ENCODE measurements at places on chromosomes 12 and 14.

DNA sequence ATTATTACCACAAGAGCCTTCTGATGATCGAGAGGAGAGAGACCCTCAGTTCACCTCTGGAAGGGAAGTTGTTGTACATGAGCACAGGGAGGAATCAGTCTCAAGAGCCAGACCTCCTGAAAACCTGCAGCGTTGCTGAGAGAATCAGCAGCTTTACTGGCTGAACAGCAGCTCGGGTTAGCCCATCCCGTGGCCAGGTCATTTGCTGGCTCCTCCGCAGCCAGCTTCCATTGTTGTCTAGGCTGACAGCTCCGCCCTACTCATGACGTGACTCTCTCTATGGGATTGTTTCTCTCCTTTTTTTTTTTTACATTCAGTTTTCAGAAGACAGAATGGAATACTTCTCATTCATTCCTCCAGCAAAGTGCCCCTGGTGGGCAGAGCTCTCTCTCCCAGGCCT, 69.9 kb downstream of the TGFB3 start:
- DNase-seq = no peak

DNA sequence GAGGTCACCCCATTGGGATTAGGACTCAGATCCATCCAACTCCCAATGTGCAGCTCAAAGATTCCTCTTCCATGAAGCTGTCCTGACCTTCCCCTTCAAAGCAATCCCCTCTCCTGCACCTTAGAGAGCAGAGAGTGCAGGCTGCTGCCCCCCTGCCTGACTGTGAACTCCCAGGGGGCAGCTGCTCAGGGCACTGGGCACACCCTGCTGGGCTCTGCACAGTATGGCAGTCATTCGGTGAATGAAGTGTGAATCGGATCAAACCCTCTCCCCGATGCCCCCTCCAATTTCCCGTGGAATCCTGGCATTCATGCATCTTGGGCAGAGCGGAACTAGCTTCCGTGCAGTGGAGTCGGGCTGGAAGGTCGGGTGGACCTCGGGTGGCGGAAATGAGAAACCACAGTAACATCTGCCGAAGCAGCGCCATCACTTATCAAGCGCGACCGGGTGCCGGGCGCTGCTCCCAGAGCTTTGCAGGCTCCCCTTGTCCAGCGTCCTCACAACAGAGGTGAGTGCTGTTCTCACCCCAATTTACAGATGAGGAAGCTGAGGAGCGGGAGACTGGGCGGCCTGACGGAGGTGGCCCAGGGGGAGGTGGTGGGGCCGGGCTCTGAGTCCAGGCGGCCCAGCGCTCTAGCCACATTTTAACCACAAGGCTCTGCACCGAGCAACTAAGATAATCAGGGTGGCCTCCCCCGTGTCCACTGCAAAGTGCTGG, 14.7 kb downstream of the GALNT9 start:
- no peak for DNase-seq

- no peak for DNase-seq
These were observed 29.9 kb downstream of the G2E3 start for GRCh38 chr14:30588873-30589272.

GRCh38 chr14:43471595-43471994, 1035.5 kb downstream of the FSCB start:
- no peak for DNase-seq

DNA sequence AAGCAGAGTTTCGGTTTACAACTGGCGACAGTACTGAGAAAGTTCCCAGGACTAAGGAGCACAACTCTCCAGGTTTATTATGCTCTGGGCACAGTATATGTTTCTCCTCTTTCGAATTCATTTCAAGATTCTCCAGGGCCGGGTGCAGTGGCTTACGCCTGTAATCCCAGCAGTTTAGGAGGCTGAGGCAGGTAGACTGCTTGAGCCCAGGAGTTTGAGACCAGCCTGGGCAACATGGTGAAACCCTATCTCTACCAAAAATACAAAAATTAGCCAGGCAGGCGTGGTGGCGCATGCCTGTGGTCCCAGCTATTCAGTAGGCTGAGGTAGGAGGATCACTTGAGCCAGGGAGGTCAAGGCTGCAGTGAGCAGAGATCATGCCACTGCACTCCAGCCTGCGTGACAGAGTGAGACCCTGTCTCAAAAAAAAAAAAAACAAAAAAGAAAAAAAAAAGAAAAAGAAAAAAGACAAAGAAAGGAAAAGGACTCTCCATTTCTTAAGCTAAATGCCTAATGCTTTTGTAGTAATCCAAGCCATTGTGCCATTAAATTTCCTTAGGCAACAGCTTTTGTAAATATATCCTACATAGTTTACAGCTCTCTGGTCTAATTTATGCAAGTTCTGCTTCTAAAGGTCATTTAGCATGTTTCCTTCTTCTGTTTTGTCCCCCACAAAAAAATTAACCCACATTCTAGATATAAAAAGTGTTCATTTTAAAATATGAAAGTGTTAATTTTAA, 34.8 kb downstream of the ATL1 start:
- no peak for DNase-seq

GRCh38 chr12:32502693-32503502, 103.5 kb downstream of the FGD4 start:
- no peak for DNase-seq

GRCh38 chr14:91956616-91957015, 9.1 kb upstream of the FBLN5 start:
- no peak for DNase-seq

GRCh38 chr12:104534162-104534856, 77.6 kb downstream of the CHST11 start:
- DNase-seq = no peak

GRCh38 chr14:104239861-104240301, 101.5 kb downstream of the KIF26A start:
- DNase-seq = no peak

- DNase-seq = no peak
These were observed 2.4 kb upstream of the FLRT2 start for GRCh38 chr14:85527445-85528035.

DNA sequence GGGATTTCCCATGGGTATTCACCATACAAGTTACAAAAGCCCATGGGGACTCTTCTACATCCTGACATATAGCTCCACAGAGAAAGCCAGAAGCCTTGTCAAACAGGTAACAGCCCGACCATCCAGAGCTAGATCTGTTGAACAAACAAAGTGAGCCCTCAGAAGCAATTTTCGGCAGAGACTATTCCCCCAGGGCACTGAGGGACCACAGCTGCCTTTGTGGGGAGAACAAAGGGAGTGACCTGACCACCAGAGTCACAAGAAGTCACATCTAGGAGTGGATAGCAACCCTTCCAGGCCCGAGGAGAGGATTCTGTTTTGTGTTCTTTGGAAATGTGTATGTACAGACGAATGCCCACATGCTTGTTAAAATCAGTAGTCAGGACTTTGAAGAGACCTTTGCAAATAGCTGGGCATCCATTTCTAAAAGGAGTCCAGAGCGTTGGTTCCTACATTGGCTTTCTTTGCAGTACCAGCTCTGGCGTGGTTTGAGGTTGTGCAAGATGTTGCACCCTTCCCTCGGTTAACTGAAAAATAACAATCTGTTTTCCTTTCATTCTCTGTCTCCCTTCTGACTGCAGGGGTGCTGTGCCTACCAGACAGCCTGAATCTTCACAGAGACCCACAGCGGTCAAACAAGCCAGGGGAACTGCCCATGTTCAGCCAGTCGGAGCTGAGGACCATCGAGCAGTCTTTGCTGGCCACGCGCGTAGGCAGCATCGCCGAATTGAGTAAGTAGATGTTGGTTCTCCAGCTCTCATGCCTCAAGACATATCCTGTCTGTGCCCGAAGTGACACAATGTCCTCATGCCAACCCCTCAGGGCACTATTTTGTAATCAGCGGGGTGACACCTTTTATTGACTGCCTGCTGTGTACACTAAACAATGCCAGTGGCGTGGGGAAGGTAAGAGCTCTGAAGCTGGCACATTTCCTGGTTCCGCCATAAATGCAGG, 165.4 kb upstream of the PWP1 start:
- no peak for DNase-seq

DNA sequence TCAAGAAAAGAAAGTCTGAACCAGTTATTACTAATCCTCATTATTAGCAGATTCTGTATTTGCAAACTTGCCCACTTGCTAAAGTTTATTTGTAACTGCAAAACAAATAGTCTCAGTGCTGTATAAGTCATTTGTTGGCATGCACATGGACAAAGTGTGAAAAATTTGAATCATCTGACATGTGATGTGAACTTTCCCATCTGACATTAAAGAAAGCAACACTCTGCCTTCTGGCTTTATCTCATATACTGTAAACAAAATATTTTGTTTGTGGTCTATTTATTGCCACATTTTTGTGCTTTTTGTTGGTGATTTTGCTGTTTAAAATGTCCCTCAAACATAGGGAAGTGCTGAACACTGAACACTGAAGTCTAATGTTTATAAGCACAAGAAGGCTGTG, 513.8 kb downstream of the RPL10L start:
- no peak for DNase-seq

DNA sequence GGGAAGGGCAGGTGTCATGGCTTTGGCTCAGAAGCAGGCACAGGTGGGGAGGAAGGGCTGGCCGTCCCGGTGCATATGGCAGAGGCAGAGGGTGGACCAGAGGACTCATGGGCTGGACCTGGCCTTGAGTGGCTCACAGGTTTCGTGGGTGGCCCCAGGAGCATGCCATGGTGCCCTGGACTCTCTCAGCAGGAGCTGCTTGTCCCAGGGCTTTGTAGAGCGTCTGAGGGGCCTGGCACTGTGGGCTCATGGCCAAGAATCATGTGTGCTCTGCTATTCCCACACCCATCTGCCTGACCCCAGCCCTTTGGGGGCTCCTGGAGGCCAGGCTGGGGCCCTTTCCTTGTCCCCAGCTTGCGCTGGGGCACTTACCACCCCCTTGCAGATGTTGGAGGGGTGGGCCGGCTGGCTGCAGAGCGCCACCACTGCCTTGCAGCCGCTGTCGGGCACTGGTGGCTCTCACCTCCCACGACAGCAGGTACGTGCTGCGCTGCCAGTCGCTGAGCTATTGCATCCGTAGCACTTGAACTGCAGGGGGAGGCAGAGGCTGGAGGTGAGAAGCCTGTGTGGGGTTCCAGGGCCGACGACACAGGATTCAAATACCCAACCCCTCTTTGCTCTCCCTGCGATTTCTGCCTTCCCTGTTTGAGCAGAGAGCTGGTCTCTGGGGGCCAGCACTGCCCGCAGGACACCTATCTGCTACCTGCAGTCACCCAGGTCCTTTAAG, 187.4 kb upstream of the PRMT8 start:
- DNase-seq = no peak

DNA sequence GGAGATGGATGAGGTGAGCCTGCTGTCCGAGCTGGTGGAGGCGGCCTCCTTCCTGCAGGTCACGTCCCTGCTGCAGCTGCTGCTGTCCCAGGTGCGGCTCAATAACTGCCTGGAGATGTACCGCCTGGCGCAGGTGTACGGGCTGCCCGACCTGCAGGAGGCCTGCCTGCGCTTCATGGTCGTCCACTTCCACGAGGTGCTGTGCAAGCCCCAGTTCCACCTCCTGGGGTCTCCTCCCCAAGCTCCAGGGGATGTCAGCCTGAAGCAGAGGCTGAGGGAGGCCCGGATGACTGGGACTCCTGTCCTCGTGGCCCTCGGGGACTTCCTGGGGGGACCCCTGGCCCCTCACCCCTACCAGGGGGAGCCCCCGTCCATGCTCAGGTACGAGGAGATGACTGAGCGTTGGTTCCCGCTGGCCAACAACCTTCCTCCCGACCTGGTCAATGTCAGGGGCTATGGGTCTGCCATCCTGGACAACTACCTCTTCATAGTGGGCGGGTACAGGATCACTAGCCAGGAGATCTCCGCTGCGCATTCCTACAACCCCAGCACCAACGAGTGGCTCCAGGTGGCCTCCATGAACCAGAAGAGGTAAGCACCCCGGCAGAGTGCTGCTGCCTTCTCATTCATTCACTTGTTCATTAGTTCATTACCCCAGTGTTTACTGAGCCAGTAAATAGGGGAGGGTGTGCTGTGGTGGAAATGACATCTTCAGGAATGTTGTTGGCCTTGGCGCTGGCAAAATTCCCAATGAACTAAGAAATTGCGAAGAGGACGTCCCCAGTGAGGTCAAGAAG, 774 bp upstream of the MANSC4 start:
- no peak for DNase-seq

DNA sequence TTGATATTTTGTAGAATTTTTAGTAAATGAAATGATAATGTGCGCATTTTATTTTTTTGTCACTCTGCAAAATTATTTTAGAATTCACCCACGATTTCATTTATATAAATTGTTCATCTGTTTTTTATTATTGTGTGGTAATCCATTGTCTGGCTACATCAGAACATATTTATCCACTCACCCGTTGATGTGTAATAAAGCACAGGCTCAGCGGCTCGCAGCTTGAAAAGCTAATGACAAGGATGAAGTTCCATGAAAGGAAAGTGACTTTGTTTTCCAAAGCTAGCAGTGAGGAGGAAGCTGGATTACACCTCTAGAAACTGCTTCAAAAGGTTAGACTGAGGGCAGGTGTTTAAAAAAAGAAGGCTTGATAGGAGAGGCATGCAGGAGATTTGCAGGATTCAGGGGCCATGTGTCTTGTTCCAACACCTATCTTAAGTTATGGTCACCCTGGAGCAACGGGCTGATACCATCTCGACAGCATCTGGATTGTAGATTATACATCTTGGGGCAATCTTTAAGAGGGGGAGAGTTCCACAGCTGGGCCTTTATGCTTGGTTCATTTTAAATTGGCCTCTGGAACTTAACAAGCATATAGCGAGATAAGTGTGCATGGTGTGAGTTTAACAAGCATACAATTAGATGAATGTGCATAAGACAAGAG, 194.1 kb downstream of the TMTC3 start:
- no peak for DNase-seq

DNA sequence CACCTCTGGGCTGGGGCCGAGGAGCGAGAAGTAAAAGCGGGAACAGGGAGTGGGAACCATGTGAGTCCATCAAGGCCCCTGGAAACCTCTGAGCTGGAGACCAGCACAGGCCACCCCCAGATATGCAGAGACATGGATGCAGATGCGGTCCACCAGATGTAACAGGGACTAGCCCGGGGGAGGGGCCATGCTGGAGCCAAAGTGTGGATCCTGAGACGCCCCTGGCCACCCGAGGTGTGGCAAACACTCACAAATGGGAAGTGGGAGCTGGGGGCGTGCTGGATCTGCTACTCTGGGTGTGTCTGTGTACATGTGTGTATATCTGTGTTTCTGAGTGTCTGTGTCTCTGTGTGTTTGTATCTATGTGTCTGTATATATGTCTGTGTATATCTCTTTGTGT, 12.8 kb downstream of the MYL2 start:
- DNase-seq = no peak

GRCh38 chr12:57111031-57111734, at the start of gene STAT6:
Gene STAT6, minus strand, starts transcription at chr12:57111362. Its CDS starts 3,084 bp downstream, at chr12:57108278.
- DNase-seq = peak; percentile 93

- DNase-seq = peak; percentile 59
These were observed 885.8 kb upstream of the TMEM132C start for GRCh38 chr12:127381043-127381668.

DNA sequence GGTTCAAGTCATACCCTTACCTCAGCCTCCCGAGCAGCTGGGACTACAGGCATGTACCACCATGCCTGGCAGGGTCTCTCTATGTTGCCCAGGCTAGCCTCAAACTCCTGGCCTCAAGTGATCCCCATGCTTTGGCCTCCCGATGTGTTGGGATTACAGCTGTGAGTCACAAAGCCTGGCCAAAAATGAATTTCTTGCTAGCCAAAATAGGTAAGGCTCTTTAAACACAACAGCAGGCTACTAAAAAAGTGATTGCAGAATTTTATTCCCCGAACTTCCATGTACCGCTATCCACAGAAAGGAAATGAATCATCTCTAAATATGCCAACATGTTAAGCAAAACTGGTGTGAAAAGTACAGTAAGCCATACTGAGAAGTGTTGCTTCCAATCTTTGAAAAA, 50.6 kb downstream of the WDHD1 start:
- peak; percentile 8 for DNase-seq

GRCh38 chr12:94435511-94435927, 24.1 kb downstream of the CEP83 start:
- peak; percentile 71 for DNase-seq

- no peak for DNase-seq
These were observed 27.0 kb upstream of the EEA1 start for GRCh38 chr12:92955997-92956663.

Measured in KBM-7 (cell line).